ENCODE measurements at places on chromosomes 16 and 17.

DNA sequence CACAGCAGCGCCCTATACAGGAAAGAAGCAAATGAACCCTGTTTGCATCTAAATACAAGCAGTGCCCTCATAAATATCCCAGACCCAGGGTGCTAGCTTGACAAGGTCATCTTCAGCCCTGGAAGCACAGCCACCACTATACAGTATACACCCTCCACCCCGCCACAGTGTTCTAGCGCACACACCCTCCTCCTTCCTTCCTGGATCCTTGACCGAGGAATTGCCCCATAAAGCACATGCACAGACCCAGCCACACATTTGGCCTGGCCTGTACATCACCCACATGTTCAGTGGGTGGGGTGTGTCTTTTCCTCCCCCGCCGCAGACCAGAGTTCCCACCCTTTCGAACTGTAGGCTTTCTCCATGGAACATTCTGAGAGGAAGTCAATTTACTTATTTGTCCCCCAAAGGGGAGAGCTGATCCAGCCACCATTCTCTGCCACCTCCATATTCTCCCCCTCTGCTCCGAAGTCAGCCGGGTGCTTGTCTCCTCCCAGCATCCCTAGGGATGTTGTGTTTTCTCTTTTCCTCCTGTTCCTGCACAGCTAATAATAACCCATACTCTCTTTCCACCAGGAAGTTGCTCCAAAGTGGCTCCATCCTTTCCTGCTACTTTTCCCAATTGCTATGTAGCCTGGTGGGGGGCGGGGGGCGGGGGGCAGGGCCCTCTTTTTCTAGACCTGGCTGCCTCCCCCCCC, 6.6 kb downstream of the ABI3 start:
- DNase-seq = no peak

- no peak for DNase-seq
Observed at GRCh38 chr17:42193216-42193968, 902 bp downstream of the GHDC start.

DNA sequence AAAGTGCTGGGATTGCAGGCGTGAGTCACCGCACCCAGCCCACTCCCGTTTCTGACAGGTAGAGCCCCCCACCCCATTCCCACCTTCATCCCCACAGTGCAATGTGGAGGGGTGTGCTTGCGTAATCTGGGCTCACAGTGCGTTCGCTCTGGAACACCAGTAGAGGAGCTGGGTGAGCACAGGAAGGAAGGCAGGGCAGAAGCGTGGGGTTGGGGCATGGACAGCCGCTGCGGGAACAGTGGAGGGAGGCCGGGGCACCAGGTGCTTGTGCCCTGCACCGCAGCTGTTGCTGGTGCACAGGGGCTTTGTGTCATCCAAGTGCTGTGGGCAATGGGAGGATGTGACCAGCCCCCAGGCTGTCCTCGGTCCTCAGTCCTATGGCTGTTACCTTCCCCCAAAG, 24.7 kb downstream of the KDM8 start:
- no peak for DNase-seq

DNA sequence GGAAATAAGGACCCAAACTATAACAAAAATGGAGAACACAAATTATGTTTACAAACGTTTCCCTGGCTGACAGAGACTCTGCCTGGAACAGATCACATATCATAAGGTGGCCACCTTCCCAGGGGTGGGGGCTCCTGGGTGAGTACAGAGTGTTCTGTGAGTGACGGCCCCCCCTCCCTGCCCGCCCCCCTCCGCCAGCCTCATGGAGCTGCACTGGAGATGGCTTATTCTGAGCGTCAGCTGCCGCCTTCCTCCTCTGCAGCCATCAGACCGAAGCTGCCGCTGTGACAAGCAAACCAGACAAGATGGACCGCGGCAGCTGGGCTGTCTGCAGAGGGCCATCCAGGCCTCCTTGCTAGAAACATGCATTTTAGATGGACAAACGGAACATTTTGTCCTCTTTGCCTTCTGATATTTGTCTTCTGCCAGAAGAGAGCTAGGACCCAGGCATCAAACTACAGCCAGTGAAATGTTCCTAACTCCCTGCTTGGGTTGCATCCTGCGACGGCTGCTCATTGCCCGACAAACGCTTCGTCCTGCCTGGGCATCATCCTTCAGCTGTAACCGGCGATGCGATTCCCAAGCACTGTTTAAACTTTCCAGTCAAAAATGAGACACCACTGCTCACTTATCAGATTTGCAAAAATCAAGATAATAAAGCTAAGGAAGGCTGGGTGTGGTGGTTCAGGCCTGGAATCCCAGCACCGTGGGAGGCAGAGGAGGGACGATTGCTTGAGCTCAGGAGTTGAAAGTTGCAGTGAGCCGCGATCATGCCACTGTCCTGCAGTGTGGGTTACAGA, 15.3 kb upstream of the RPTOR start:
- no peak for DNase-seq

GRCh38 chr16:50501986-50502615, 46.1 kb upstream of the NKD1 start:
- no peak for DNase-seq

DNA sequence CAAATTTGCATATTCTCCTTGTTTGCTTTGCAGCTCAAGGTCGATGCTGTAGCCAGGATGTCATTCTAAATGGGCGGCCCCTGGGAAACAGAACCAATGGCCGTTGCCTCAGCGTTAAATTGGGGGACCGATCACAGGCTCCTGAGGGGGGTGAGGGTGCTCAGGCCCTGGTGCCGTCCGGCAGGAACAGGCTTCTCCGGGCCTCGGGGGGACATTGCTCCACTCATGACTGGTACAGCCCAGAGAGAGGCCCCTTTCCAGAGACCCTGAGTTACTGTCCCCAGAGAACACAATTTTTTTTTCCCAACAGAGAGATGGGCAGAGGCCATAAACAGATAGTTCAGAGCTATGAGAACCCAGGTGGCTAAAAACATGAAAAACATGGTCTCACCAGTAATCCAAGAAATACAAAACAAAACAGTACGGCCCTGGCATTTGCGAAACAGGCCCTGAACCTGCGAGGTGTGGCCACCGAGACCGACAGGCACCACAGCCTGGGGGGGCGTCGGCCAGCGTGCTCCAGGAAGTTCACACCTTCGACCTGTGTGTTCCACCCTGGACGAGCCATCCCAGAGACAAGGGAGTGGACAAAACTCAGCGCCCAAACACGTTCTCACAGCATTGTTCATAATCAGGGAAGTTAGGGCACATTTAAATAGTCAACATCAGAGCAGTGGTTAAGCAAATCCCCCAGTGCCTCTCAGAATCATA, 82.8 kb downstream of the METRNL start:
- no peak for DNase-seq

- no peak for DNase-seq
Observed at GRCh38 chr17:41439375-41439774, 1.4 kb downstream of the KRT38 start.

GRCh38 chr17:74342224-74342623, 16.2 kb downstream of the KIF19 start:
- no peak for DNase-seq

DNA sequence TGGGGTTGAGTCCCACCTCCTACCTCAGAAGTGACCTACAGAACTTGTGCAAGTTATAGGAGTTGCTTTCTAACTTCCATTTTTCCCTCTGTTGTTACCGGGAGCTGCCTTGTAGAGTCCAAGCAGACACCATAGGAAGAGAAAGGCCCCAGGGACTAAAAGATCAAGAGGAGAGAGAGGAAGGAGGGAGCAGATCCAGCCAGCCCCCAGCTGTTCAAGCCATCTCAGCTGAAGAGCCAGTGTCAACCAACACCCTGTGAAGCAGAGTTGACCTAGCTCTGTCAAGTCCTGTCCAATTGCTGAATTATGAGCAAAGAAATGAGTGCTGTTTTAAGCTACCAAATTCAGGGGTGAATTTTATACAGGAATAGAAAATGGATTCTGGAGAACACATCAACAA, 34.9 kb upstream of the CACNG4 start:
- DNase-seq = no peak

- no peak for DNase-seq
Observed at GRCh38 chr16:50282955-50283631, 16.7 kb downstream of the ADCY7 start.

GRCh38 chr17:80930335-80931279, 61.0 kb upstream of the CHMP6 start:
- DNase-seq = no peak

DNA sequence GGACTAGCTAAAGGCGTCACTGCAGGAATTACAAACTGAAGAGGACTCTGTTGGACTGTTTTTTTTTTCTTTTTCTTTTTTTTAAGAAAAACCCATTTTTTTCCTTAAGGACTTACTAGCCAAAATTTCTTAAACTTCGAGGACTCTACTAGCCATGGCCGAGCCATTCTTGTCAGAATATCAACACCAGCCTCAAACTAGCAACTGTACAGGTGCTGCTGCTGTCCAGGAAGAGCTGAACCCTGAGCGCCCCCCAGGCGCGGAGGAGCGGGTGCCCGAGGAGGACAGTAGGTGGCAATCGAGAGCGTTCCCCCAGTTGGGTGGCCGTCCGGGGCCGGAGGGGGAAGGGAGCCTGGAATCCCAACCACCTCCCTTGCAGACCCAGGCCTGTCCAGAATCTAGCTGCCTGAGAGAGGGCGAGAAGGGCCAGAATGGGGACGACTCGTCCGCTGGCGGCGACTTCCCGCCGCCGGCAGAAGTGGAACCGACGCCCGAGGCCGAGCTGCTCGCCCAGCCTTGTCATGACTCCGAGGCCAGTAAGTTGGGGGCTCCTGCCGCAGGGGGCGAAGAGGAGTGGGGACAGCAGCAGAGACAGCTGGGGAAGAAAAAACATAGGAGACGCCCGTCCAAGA, 878 bp downstream of the HEXIM1 start:
- DNase-seq = peak; percentile 84

DNA sequence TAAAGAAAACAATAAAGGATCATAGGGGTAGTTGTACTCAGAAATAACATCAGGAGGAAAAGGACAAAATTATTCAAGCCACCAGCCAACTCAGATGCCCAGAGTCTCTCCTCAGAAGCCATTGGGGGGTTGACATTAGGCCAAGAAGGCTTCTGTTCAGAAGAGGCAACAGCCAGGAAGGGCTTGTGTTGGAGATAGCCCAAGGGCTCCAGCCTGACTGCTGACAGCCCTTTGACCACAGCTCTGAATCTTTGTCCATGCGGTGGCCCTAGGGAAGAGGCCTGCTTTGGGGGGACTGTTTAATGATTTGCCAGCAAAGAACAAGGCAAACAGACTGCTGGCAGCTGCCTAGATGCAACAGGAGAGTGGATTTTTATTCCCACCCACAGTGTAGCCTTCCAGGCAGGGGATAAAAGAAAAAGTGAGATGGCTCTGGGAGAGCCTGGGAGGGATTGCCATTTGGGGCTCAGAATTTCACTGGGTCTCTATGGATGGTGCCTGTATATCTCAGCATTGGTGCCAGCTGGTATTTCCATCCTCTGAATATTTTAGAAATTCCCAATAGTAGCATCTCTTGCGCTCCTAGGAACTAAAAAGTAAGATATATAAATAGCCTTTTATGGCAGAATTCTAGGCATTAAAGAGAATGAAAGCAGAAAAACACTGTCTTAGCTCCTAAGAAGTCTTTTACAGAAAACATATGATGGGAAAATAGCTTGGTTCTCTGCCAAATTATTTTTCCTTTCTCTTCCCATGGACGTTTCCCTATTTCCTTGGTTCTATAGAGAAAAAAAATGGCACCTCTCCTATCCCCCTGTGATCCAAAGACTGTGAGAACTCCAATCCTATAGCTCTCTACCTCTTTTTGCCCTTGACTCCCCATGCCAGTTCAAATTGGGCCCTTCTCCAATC, 29.4 kb upstream of the SUPT4H1 start:
- no peak for DNase-seq
